Fibroblast of skin of left biceps (primary cell): ENCODE measurements at places on chromosomes 4 and X.

DNA sequence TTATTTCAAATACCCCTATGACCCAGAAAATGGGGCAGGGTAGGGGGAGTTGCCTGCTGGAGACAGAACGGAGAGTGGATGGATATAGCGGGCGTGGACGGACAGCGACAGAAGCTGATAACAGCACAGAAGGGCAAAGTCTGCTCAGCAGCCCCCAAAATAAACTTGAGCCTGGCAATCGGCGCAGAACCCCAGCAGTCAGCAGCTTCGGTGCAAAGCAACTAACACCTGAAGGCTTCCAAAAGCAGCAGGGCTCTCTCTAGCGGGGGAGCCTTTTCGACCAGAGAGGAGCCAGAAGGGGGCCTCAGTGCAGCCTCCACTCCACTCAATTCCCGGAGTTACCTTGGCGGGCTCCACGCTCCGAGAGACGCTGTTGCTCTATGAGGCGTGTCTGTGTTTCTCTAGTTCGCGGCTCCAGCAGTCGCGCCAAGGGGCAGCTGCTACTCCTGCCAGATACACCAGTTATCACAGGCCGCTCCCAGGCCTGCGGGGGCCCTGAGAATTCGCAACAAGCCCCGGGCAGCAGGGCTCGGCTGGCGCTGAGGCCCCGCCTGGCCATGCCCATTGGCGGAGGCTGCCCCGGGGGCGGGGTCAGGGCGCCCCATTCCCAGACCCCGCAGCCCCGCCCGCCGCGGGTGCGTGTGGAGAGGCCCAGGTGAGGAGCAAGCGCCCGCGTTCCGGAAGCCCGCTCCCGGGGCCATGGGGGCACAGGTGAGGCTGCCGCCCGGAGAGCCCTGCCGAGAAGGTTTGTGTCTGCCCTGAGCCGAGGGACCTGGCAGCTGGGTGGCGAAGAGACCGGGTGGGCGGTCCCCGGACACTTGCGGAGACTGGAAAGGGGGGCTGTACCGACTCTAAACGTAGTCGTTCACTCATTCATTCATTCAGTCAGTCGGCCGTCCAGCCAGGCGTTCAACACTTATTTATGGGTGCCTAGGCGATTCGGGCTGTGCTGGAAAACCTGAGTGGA is at the start of the genes CNGA1 and NIPAL1:
Gene CNGA1 (minus strand): TSS at position 541 of the 967 bp plus-strand sequence. CDS start 63,992 bp downstream, outside the sequence.
Gene NIPAL1 (plus strand): TSS at position 632 of the 967 bp plus-strand sequence. CDS start 68 bp downstream, at position 700.
- no peak for DNase-seq

DNA sequence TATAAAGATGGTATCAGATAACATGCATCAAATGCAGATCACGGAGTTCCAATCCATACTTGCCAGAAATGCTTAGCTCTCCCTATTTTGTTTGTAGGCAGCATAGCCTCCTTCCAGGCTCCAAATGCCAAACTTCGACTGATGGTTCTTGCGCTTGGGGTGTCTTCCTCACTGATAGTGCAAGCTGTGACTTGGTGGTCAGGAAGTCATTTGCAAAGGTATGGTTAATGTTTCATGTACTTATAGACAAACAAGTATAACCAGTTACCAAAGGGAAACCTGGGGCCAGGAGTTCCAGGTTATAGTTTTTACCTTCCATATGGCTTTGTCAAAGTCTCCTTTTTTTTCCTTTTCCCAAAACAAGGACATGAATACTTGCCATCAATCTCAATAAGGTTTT is 5.3 kb downstream of the CWH43 start:
- no peak for DNase-seq

- DNase-seq = no peak
Observed at GRCh38 chr4:108586778-108587177, 33.6 kb upstream of the RPL34 start.

DNA sequence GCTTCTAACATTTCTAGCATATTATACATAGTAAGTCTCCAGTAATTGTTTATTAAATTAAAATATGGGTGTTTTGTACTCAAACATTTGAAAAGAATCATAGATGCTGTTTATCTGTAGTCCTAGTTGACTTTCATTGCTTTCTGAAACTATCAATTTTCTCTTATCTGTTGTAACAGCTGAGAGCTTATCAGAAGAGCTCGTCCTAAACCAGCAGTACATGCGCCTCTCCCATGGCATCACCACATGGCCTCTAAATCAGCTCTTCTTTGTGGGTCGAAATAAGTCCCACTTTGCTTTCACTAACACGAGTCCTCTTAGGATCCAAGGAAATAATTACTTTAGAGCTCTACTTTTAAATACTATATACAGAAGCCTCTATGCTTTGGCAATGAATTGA is 55.1 kb downstream of the PPP3CA start:
- DNase-seq = no peak

DNA sequence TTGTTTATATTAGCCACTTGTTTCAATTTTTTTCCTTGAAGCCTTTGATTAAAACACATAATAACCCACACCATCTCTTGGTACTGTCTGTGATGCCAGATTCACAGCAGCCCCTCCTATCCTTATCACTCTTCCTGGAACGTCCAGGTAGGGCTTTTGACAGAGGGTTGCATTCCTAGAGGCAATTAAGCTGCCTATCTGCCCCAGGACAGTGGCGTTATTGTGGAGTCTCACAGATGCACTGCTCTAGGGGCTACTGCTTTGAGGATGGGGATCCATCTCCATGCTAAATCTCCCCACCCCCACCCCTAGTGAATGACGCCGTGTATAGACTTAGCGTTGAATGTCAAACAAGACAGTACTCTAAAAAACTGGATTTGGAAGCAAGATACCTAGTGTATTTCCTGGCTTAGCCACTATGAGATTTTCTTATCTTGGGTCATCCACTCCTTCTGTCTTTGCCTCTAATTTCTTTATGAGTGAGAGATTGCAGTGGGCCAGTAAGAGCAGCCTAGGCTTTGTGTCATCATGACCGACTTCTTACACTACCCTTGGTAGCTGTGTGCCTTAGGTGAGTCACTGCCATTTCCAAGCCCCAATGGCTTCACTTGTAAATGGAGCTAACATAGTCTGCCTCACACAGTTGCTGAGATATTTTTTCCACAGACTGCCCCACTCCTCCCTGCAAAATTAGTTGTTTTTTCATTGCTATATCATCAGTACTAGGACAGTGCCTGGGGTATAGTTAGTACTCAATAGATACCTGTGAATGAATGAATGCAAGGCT is 90.9 kb downstream of the EGF start:
- no peak for DNase-seq

- DNase-seq = peak; percentile 81
Observed at GRCh38 chr4:119113033-119113655, 22.5 kb upstream of the MYOZ2 start.

- DNase-seq = no peak
Observed at GRCh38 chrX:46844913-46845312, 8.1 kb downstream of the RP2 start.
